D721Med (cell line): ENCODE measurements at places on chromosomes 5 and 9.
A peak's percentile ranks its signal among the peaks of the same experiment; 100 is the strongest.

GRCh38 chr9:125479846-125480615 is 218.4 kb downstream of the GAPVD1 start:
- no peak for DNase-seq

- no peak for DNase-seq
These were observed 120.4 kb downstream of the SPATA31D1 start for GRCh38 chr9:82108941-82109340.

GRCh38 chr9:16312116-16312515 is 558.4 kb downstream of the BNC2 start:
- no peak for DNase-seq

DNA sequence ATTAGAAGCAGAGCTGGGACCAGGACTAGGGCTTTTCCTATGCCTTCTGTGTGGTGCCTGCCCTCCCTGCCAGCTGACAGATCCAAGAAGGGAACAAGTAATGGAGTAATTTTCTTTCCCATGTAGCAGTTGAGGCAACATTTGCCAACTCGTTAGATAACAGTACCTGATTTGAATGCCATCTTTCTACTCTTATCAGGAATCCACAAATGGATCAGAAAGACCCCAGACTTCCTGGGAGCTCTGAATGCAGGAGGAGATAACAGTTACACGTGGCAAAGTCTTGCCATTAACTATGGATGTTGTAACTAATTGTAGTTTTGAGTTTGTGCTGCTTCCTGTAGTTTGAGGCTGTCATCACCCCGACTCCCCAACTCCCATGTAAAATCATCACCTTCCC is 39.2 kb downstream of the RCL1 start:
- no peak for DNase-seq

GRCh38 chr5:125812651-125813050 is 610.6 kb upstream of the GRAMD2B start:
- no peak for DNase-seq

DNA sequence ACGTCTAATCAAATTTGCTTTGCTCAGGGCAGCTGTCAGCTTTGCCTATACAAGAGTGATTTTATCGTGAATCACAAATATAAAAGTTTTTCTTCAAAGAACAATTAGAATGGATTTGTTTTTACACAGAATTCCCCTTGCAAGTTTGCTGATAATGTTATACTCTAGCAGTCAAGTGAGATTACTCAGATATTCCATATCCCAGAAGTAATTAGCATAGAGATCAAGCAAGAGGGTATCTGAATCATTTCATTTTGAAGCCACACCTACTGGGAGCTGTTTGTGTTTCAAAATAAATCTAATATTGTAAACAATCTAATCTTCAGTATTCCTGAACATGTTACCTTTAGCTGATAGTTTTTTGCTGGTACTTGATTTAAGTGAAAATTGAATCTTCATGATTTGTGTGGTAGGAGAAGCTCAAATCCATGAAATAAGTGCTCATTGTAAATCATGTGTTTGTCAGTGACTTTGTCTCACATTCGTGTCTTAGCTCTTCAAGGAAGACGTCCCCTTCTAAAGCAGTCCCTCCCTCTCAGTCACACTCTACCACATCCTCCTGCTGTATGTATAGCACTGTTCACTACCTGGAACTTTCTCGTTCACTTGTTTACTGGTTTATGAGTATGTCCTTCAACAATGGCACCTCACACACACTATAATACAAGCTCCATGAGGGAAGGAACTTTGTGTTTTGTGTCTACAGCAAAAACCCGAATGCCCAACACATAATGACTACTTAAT is 3.3 kb upstream of the TTC39B start:
- DNase-seq = no peak

DNA sequence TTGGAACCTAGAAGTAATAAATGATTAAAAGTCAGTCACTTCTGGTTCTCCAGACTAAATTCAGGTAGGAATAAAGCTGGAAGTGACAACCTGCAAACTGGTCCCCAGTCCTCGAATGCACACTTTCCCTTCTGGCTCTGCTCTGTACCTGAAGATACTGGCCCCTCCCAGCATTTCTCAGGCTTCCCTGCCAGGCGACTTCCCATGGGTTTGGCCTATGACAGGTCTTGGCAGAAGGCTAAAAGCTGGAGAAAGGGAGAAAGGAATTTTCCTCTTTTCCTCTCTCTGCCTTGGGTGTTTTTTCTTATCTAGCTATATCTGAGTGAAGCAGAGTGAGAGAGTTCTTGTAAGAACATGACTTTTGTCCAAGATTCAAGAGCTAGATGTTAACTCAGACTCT is 1005.7 kb downstream of the DTWD2 start:
- no peak for DNase-seq

DNA sequence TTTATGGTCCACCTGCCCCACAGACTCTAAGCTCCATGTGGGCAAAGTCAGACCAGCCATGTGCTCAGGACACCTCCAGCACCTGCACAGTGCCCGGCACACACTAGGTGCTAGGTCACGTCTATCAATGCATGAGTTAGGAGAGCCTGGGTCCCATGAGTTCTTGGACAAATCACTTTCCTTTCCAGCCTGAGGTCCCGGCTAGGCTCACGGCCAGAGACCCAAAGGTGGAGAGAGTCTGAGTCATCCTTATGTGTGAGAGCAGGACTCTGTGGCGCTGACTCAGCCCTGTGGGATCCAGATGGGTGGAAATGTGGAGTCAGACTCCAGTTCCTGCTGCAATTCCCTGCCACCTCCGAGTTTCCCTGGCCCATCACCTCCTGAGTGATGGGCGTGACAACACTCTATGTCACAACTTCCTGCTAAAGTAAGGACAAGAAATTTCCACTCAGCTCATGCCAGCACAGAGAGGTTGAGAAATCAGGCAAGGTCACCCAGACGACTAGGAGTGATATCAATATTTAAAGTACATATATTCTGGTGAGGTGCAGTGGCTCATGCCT is 2.5 kb upstream of the ST6GALNAC4 start:
- no peak for DNase-seq

GRCh38 chr5:143030349-143030748 is 260.2 kb downstream of the ARHGAP26 start:
- no peak for DNase-seq

GRCh38 chr5:66358741-66359140 is 214.6 kb downstream of the SREK1 start:
- no peak for DNase-seq

DNA sequence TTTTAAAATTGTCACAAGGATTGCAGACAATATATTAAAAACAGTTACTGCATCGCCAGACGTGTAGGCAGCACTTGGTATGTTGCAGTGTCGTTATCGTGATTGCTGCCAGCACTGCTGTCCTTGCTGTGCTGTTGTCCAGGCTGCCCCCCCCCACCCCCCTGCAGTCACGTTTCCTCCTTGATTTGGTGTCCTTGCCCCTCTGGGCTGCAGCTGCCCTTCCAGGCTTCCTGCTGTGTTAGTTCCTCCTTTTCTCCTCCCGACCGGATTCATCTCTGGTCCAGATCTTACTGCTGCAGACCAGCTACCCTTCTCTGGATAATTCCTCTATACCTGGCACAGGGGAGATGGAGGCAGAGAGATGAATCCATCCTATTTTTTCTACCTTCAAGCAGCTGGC is 298.9 kb downstream of the TRIM32 start:
- DNase-seq = no peak

GRCh38 chr5:136221340-136221739 is 28.4 kb upstream of the SMIM32 start:
- no peak for DNase-seq

- no peak for DNase-seq
These were observed 184.5 kb downstream of the CRB2 start for GRCh38 chr9:123540457-123540856.

- DNase-seq = no peak
These were observed 161.2 kb downstream of the MED27 start for GRCh38 chr9:131918481-131918880.

- DNase-seq = no peak
These were observed 108.8 kb downstream of the HMHB1 start for GRCh38 chr5:143920772-143921171.

DNA sequence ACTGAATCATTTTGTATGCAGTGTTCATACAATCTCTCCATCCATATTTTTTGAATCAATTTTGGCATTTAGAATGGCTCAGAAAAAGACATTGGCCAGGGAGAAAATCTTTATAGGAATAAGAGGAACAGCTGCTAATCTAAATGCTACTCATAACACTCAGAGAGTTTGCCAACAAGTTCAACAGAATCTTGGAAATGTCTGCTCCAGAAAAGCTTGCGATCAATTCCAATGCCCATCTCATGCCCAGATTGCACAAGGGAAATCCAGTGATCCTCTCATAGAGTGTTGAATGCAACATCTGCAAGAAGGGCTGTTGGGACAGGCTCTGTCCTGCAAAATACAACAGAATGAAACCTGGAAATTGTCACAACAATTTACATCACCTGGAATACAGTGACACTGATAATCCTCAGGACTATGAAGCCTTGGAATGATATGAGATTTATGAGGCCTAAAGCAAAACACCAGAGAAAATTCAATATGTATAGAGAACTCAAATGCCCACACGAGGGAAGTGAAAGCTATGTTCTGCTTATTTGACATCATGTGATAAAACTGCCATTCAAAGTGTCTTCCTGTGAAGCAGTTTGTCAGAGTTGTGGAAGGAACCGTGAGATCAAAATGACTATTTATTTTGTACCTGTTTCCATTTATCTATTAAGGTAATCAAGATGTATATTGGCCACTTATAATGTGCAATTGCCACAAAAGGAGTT is 190.1 kb downstream of the PARP8 start:
- DNase-seq = no peak

GRCh38 chr5:167730656-167731055 is 560.8 kb upstream of the WWC1 start:
- no peak for DNase-seq

DNA sequence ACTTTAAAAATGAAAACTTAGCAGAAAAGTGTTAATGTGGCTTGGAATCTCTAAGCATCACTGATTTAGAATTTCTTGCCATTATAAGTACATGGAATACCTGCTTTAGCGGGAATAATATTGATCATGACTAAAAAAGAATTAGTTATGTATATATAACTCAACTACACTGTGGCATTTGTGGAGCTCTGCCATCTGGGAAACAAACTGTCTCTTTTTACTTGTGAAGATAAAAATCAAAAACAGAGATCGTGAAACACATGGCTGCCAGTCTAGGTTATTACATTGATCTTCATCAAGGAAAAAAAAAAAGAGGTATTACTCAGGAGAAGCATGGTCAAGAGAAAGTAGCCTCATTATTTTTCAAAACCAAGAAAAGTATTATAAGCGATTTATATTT is 287.4 kb downstream of the HTR1A start:
- DNase-seq = no peak

GRCh38 chr5:43020399-43020746 is 19.7 kb downstream of the ANXA2R start:
- no peak for DNase-seq

GRCh38 chr9:101093620-101094019 is 65.1 kb downstream of the PLPPR1 start:
- DNase-seq = no peak

DNA sequence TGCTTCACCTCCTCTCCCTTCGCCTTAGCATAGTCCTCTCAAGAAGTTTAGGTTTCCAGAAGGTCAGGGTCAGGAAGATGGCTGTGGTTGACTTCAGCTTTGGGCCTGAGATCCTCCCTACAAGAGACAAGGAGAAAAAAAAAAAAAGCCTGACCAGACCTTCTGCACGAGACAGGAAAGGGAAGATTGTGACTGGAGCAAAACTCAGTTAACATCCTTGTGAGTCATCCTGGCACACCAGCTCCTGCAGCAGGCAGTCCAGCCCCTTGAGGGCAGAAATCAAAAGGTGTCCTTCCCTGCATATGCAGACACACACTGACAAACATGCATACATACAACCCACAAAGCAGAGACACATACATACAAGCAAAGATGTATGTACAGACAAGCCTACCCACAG is 18.0 kb upstream of the ENHO start:
- no peak for DNase-seq

- DNase-seq = no peak
These were observed 70.7 kb downstream of the ANKRD33B start for GRCh38 chr5:10634562-10634961.

DNA sequence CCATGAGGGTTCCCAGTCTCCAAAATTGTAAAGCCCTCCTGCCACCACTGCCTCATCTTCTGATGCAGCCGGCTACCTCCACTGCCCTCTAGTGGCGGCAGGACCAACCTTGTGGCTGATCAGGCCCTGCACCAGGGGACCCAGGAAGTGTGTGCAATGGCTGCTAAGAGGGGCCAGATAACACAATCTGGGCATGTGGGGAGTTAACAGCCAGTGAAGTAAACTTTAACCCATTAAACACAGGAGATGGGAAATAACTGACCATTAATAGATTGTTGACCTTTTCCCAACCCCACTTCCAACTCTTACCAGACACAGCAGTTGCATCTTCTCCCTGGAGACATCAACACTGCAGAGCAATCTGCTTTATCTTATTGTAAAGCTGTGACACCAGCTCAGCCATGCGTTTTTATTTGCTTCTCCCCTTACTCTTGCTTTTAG is 63.3 kb downstream of the FREM1 start:
- peak; percentile 33 for DNase-seq

DNA sequence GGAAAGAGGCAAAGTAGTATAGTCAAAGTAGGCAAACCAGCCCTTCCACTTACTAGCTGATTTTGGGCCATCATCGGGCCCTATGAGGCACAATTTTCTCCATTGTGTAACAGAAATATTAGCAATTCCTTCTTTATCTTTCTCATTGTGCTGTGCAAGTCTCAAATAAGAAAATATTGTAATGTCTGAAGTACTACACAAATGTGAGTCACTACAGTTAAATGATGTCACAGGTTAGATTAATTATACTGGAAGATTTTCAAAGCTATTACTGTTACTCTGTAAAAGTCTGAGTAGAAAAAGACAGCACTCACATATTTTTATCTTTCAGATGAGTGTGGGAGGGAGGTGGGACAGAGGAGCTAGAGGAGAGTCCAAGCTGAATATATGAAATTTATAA is 12.4 kb upstream of the TMC1 start:
- no peak for DNase-seq

- DNase-seq = no peak
These were observed 60.4 kb upstream of the SMIM23 start for GRCh38 chr5:171725205-171725601.

- no peak for DNase-seq
These were observed 183.9 kb upstream of the OTULINL start for GRCh38 chr5:14397717-14398116.

- no peak for DNase-seq
These were observed 472.9 kb upstream of the FTMT start for GRCh38 chr5:121378559-121379359.

- no peak for DNase-seq
These were observed 98.6 kb downstream of the FBXW11 start for GRCh38 chr5:171907725-171908343.

- no peak for DNase-seq
These were observed 410.1 kb downstream of the DMRT2 start for GRCh38 chr9:1460143-1460769.

DNA sequence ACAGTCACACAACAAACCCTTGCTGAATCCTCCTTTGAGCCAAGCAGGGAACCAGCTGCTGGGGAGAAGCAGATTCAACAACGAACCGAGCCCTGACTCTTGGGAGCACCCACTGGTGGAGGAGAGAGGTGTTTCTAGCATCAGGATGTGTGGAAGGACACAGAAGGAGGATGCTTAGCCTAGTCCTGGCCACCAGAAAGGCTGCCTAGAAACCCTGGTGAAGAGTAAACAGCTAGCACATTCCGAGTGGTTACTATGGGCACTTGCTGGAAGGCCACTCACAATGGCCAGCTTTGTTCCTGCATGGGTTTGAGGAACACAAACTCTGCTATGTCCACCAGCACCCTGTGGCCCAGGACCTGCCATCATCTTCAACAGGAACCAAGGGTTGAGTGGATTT is 1.8 kb downstream of the TIFAB start:
- no peak for DNase-seq

GRCh38 chr9:114096041-114096511 is 3.0 kb downstream of the KIF12 start:
- DNase-seq = no peak

GRCh38 chr9:135480940-135481310 is 1.3 kb downstream of the PPP1R26 start:
- no peak for DNase-seq
